ENCODE measurements at places on chromosomes 7 and 10.

DNA sequence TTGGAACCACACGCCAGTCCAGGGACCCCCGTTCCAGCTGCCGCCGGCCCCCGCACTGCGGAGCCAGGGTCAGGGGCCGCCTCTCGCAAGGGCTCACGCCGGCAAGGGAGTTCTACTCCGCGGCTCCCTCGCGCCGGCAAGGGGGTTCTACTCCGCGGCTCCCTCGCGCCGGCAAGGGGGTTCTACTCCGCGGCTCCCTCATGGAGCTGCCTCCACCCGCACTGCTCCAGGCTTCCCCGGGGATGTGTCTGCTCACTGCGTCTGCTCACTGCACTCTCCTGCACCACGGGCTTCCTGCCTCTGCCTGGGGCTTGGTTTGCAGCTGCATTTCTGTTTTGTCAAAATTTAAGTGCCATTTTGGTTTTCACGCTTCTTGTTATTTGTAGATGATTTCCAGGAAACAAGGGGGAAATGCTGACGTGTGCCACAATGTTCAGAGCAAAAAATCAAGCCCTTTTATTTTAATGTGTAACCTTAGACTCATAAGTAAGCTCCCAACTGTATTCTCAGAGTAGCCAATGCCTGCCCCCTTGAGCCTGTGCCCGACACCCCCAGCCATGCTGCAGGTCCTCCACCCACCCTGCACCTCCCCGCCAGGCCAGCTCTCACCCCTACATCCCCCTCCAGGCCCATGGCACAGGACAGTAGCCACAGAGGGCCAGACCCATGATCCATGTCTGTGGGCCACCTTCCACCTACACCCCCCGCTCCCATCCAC, 246.2 kb downstream of the MAD1L1 start:
- no peak for DNase-seq

DNA sequence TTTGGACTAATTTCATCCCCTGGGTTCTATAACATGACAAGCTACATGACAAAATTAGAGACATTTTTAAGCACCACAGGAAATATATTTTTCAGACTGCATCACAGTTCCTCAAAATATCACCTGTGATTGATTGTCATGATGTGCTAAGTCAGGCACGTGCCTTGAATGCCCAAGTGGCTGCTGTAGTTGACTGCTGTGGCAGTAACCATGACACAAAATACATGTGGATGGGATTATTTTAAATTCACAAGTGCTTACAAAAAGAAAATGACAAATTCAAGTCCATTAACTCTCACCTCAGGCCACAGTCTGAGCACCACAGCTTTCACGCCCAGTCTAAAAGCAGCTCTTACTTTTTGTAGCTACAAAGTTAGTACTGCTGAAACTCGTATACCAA, 45.5 kb downstream of the TNPO3 start:
- no peak for DNase-seq

DNA sequence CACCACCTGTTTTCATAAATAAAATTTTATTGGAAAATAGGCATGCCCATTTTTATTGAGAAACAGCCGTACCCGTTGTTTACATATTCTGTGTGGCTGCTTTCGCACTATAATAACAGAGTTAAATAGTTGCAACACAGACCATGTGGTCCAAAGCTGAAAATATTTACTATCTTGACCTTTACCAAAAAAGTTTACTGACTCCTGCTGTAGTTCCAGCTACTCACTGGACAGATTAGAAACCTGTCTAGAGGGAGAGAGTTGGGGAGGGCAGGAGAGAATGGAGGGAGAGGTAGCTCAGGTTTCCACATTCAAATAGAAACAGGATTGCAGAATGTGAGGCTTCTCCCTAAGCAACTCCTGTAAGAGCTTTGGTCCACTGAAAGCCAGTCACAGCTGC, 55.1 kb upstream of the GLCCI1 start:
- DNase-seq, result no peak

DNA sequence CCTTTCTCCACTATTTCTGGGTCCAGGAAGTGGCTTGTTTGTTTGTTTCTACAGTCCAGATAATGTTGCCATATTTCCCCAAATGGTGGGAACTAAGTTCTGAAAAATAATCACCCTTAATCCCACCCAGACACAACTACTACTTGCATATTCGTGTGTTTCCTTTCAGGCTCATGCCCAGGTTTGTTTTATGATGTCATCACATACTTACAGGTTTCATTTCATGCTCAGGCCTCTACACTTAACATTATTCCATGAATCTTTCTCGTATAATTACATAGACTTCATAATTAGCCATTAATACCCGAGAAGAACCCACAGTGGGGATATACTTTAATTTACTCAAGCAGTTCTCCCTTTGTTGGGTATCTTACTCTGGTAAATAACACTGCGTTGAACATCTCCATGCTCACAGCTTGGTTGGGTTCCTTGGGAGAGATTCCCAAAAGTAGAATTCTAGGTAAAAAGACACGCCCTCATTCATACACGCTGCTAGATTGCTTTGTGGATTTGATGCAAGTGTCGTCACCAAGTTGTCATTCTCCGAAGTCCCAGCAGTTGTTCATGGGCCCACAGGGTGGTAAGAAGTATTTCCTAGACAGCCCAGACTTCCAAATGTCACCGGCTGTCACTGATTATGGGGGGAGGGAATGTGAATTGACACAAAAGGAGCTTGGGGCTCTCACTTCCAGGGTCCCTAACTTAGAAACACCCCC, 42.6 kb downstream of the UNC5B start:
- no peak for DNase-seq

DNA sequence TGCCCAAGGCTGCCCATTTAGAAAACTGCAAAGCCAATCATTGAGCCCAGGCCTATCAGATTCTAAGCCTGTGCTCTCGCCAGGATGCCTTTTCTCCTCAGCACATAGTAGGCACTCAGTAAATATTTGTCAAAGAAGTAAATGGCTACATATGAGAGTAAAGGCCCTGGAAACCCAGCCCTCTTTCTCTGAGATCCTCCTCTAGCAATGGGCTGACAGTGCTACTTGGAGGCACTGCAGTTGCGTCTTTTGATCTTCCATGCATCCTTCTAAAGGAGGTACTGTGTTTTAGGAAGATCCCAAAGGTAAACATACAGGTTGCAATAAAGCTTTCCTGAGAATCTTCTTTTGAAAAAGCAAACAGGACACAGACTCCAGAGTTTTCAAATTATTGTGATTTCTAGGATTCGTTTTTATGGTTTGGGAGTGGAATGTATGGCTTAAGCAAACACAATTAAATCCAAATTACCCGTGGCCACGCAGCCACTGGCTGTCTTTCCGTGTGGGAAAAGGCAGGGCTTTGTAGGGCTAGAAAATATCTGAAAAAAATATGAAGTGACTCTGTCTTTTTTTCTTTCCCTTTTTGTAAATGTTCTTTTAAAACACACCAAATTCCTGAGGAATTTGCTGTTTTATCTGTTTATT, 151.3 kb upstream of the BMPER start:
- DNase-seq, result no peak

- DNase-seq, result no peak
These were observed 39.3 kb downstream of the AOAH start for GRCh38 chr7:36684954-36685353.

- no peak for DNase-seq
These were observed 106.7 kb upstream of the LAMB4 start for GRCh38 chr7:108236681-108237415.

DNA sequence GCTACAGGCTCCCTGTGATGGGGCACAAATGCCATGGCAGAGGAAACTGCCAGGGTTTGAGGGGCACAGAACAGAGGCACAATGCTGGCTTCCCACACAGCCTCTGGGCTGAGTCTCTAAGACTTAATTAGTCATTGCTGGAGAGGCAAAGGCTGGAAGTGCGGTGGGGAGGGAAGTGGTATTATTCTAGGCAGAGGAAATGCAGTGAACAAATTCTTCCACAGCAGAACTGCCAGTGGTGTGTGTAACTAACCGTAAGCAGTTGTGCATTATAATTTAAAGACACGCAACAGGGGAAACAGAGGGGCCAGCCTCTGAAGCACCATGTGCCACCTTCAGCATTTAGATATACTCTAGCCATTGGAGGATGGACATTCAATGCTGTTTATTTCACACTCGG, 12.8 kb downstream of the ICA1 start:
- no peak for DNase-seq

- DNase-seq, result no peak
These were observed 132.6 kb downstream of the ELMO1 start for GRCh38 chr7:37315772-37316715.

DNA sequence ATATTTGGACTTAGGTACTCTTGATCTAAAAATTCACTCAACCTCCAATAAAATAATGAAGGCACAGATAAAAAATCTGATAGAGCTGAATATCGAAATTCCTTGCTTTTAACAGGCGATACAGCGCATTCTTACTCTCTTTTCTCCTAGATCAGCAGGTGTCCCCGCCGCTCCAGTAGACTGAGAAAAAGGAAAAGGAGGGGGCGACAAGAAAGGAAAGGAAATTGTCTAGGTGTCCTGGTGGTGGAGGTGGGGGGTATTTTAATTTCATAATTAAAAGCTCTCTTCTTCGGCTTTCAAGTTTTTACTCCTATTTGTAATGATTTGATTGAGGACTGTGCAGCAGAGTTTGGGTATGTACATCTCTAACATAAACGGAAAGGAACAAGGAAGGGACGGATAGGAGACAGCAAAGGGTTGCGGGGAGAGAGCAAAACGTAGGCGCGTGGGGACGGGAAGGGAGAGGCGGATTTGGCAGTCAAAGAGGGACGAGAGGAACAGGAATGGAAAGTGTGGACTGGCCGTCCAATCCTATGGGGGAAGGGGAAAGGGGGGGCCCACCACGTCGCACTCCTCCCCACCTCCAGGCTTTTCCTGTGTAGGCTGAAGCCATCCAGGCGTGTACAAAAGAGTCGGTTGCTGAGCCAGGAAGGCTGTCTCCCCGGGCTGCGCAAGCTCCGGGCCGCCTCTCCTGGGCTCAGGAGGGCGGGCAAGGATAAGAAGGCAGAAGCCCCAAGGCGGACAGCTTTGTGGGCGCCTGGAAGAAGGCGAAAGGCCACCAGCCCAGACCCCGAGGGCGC, 875 bp upstream of the HECTD2 start:
- DNase-seq, result no peak

GRCh38 chr7:31883761-31884164, 186.4 kb downstream of the PDE1C start:
- DNase-seq, result no peak

GRCh38 chr7:134044682-134045081, 82.5 kb upstream of the LRGUK start:
- DNase-seq, result no peak

- no peak for DNase-seq
These were observed 87.7 kb downstream of the NKX6-2 start for GRCh38 chr10:132698211-132698751.

GRCh38 chr10:43674553-43675210, 26.0 kb upstream of the ZNF32 start:
- DNase-seq, result no peak

GRCh38 chr7:149615690-149616270, 118.2 kb upstream of the ZNF746 start:
- no peak for DNase-seq

GRCh38 chr7:151663382-151664100, 143.8 kb upstream of the RHEB start:
- no peak for DNase-seq

DNA sequence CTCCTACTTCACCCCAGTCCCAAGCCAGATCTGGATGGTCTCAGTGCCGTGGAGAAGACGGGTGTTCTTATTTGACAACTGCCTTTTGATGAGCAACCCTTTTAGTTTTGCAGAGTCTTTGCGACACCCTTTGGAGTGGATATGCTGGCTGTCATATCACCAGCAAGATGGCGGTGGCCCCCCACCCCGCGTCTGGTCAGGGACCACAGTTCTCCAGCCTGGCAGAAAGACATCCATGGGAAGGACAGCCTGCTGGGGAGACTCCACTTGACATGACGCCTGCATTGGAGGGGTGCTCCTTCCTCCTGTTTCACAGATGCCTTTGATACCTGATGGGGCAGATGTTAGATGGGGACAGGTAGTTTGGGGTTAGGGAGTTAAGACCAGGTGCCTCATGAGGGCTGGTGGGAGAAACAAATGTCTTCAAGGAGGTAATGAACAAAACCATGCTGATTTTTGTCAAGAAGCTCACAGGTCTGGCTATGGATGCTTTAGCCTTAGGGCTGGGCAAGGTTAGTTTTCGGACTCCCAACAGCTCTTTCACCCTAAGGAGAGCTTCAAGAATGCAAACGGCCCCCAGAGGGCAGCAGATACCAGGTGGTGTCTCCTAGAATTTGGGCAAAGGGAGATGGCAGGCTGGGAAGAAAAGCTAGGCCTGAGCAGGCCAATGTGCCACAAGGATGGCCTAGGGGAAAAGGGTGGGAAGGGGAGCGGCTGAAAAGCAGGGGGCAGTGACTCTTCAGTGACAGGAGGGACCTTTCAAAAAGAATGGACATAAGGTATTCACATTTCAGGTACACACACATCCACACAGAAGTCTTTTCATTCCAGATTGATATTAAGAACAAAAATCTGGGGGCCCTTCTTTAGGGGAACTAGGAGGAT, 95.2 kb downstream of the CLEC2L start:
- DNase-seq, result no peak

GRCh38 chr7:99459087-99459486, 6.9 kb downstream of the ATP5MF start:
- no peak for DNase-seq

DNA sequence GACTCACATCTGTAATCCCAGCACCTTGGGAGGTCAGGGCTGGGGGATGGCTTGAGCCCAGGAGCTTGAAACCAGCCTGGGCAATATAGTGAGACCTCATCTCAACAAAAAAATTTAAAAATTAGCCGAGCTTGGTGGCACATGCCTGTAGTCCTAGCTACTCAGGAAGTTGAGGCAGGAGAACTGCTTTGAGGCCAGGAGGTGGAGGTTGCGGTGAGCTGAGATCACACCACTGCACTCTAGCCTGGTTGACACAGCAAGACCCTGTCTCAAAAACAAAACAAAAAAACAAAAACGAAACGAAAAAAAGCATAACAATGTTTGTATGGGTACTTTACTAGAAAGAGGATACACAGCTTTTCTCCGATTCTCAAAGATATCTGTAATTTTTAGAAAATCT, 31.8 kb downstream of the WNT16 start:
- no peak for DNase-seq

GRCh38 chr7:191981-192649, at the start of gene FAM20C:
Gene FAM20C (plus strand): TSS chr7:192571. CDS start chr7:193200, 629 bp downstream.
- peak; percentile 6 for DNase-seq

DNA sequence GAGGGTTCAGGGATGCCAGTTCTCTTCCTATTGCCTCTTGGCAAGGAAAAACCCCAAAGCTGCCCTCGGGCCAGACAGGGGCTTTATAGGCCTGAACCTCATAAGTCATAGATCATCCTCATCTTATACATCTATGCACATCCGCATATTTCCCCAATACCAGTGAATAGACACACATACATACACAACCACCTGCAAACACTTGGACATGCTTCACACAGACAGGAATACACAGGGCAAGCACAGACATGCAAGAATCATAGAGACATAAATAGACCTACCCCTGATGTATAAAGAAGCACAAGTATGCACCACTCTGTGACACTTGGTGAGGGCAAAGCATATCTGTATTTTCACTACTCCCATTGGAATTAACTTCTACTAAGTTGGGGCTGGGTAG, 30.7 kb downstream of the MBL2 start:
- no peak for DNase-seq
